Chondrocyte (in vitro differentiated cells): ENCODE measurements at places on chromosomes 7 and 10. TPM values are rescaled to one million over a fixed set of nuclear protein-coding genes. Genes with fewer than 3 reads are reported as not detected.
A peak's percentile ranks its signal among the peaks of the same experiment; 100 is the strongest.

DNA sequence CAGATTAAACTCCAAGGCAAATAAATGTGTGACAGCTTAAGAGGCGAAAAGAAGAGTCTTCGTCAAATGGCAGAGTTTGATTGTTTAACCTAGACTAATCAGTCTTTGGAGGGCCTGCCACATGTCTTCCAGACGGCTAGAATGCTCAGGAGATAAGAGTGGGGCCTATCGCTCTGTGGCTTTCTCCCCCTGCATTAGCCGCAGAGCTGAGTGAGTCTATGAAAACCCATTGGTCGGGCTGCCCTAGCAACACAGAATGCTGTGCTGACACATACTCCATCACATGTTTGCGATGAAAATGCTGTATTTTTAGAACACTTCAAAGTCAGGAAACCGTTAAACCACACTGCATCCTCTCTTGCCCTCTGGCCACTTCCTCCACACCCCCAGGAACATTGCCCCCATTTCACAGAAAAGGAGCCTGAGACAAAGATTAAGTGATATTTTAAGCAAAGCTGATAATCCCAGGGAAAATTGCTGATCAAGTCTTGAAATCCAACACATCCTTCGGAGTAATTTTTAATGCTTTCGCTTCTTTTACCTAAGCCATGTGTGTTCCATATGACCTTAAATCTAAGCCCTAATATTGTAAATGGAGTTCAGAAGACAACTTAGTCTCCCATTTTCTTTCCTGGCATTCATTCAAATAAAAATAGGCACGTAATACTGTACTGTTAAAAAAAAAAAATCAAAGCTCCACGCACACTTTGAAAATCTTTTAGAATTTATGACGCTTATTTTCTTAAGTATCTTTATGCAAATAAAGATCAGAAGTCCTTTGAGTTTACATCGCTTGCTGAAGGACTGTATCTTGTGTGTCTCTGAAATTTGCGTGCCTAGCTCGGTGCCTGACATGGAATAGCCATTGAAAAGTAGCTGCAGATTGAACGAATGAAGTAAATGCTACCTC is 161.2 kb downstream of the CELF2 start:
- peaks cover 27% of the 10 kb centered on the region for H3K4me1 ChIP-seq
- peaks cover 6% of the 10 kb centered on the region for H3K36me3 ChIP-seq
- no peak overlapping the region for H3K4me3 ChIP-seq
- DNase-seq, result no peak
- no peak overlapping the region for H3K27ac ChIP-seq

PRKG1 gene
- total RNA-seq, result 22.8 to 27.1 TPM (median 23.4 TPM) in 3 replicates

DNA sequence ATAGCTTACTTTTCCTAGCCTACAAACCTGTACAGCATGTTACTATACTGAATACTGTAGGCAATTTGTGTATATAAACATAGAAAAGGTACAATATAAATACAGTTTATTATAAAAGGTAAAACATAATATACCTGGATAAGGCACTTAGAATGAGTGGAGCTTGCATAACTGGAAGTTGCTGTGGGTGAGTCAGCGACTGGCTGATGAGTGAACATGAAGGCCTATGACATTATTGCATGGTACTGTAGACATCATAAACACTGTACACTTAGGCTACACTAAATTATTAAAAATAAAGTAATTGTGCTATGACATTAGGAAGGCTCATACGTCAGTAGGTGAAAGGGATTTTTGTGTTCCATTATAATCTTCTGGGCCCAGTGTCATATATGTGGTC is 228.8 kb downstream of the HDAC9 start:
- H3K4me3 ChIP-seq, result no peak overlapping the region
- H3K36me3 ChIP-seq, result no peaks in the 10 kb centered on the region
- H3K4me1 ChIP-seq, result no peaks in the 10 kb centered on the region
- H3K27me3 ChIP-seq, result no peaks in the 10 kb centered on the region
- H3K27ac ChIP-seq, result no peak overlapping the region

ABCA13 gene
- total RNA-seq, result 0.07 to 0.13 TPM (median 0.12 TPM) in 3 replicates

DNA sequence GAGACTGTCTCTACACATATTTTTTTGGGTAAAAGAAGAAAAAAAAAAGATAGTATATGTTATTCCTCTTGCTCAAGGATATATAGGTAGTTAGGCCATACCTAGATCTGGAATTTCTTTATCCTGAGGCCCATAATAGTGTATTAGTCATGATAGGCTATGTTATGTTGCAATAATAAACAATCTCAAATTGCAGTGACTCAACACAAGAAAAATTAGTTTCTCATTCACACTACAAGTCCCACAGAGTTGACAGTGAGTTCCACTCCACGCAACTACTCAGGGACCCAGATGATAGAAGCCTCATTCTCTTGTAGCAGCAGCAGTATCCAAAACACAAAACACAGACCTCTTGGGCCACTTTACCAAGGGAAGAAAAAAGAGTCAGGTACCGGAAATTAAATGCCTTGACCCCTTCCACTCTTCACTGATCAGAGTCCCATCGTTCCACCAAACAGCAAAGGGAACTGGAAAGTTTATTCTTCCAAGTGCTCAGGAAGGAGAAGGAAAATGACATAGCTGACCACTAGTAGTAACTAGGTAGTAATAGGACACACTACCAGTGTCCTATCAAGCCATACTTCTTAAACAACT is 7.4 kb upstream of the C10orf67 start:
- no peak for DNase-seq
- no peak overlapping the region for H3K4me3 ChIP-seq
- no peaks in the 10 kb centered on the region for H3K36me3 ChIP-seq
- H3K4me1 ChIP-seq, result peaks cover 8% of the 10 kb centered on the region

- peaks cover 42% of the 10 kb centered on the region for H3K36me3 ChIP-seq
- no peaks in the 10 kb centered on the region for H3K27me3 ChIP-seq
- peaks cover 14% of the 10 kb centered on the region for H3K4me1 ChIP-seq
- no peak overlapping the region for H3K4me3 ChIP-seq
- DNase-seq, result no peak
- peak overlapping the region; percentile 80 for H3K27ac ChIP-seq
Measured at GRCh38 chr10:1102416-1102815, 46.2 kb downstream of the WDR37 start.

FOXP2 gene
- total RNA-seq, result 12.1 to 23.1 TPM (median 12.8 TPM) in 3 replicates

DNA sequence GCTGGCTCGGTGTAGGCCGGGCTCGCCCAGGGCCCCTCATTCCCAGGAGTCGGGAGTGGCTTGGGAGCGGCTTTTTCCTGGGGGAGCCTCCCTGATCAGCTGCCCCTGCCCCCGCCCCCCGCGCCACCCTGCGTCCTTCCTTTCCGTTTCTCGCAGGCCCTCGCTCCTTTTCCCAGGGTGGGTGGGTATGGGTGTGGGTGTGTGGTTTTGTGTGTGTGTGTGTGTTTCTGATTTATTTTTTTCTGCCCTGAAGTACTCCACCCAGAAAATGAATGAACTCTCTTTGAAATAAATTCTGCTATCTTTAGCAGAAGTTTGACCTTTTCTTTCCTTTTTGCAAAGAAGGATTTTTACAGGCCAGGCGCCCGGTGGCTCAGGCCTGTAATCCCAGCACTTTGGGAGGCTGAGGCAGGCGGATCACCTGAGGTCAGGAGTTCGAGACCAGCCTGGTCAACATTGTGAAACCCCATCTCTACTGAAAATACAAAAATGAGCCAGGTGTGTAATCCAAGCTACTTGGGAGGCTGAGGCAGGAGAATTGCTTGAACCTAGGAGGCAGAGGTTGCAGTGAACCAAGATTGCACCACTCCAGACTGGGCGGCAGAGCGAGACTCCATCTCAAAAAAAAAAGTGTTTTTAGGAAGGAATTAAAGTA is 30.0 kb upstream of the AP5Z1 start:
- H3K36me3 ChIP-seq, result peaks cover 30% of the 10 kb centered on the region
- H3K4me3 ChIP-seq, result peak overlapping the region; percentile 60
- no peaks in the 10 kb centered on the region for H3K27me3 ChIP-seq
- peaks cover 79% of the 10 kb centered on the region for H3K4me1 ChIP-seq

WNT2 gene
- 0.62 to 1.6 TPM (median 0.90 TPM) in 3 replicates for total RNA-seq

HMX2 gene
- not detected in 3 replicates for total RNA-seq

UCN3 gene
- not detected in 3 replicates for total RNA-seq

FAM20C gene
- 34.4 to 58.1 TPM (median 35.0 TPM) in 3 replicates for total RNA-seq

- no peak for DNase-seq
- H3K27ac ChIP-seq, result no peak overlapping the region
- H3K4me3 ChIP-seq, result no peak overlapping the region
- H3K27me3 ChIP-seq, result no peaks in the 10 kb centered on the region
- H3K36me3 ChIP-seq, result no peaks in the 10 kb centered on the region
- H3K4me1 ChIP-seq, result peaks cover 50% of the 10 kb centered on the region
Measured at GRCh38 chr7:47035522-47035921, 546.4 kb downstream of the TNS3 start.

PWWP2B gene
- 9.9 to 13.9 TPM (median 13.2 TPM) in 3 replicates for total RNA-seq

GRCh38 chr10:15440204-15440711 is 69.2 kb upstream of the FAM171A1 start:
- no peaks in the 10 kb centered on the region for H3K36me3 ChIP-seq
- DNase-seq, result no peak
- no peak overlapping the region for H3K27ac ChIP-seq
- peaks cover 3% of the 10 kb centered on the region for H3K27me3 ChIP-seq
- peaks cover 18% of the 10 kb centered on the region for H3K4me1 ChIP-seq

GRCh38 chr7:100080907-100081534 is 502 bp downstream of the ZNF3 start:
- peak overlapping the region; percentile 92 for H3K27ac ChIP-seq
- H3K27me3 ChIP-seq, result no peaks in the 10 kb centered on the region
- DNase-seq, result no peak
- peak overlapping the region; percentile 89 for H3K4me3 ChIP-seq
- peaks cover 38% of the 10 kb centered on the region for H3K4me1 ChIP-seq

GRCh38 chr10:115539142-115539762 is 446.1 kb downstream of the ATRNL1 start:
- no peak overlapping the region for H3K4me3 ChIP-seq
- H3K4me1 ChIP-seq, result no peaks in the 10 kb centered on the region
- H3K36me3 ChIP-seq, result peaks cover 8% of the 10 kb centered on the region
- H3K27me3 ChIP-seq, result no peaks in the 10 kb centered on the region

CCDC172 gene
- not detected in 3 replicates for total RNA-seq

- H3K4me1 ChIP-seq, result peaks cover 17% of the 10 kb centered on the region
- H3K36me3 ChIP-seq, result no peaks in the 10 kb centered on the region
- DNase-seq, result no peak
- no peak overlapping the region for H3K4me3 ChIP-seq
Measured at GRCh38 chr10:66929375-66929774, 3.5 kb downstream of the LRRTM3 start.

DNA sequence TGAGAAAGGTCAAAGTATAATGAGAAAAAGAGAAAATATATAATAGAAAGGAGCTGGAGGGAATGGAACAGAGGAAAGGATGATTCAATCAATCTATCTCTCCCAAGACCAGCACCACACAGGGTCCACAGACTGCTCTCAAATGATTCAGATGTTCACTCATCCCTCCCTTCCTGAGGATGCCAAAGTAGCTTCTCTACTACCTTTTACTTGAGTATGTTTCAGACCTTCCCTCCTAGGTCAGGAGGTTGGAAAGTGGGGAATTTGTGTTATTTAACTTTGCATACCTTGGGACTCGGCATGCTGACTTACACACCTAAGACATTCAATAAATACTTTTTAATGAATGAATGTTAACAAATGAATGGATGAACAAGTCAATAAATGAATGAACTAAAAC is 30.6 kb downstream of the CPVL start:
- peaks cover 15% of the 10 kb centered on the region for H3K4me1 ChIP-seq
- no peak for DNase-seq
- no peak overlapping the region for H3K27ac ChIP-seq
- H3K36me3 ChIP-seq, result no peaks in the 10 kb centered on the region

HOXA9 gene
- not detected in 3 replicates for total RNA-seq

- no peaks in the 10 kb centered on the region for H3K27me3 ChIP-seq
- peak overlapping the region; percentile 11 for H3K4me3 ChIP-seq
- DNase-seq, result no peak
- peak overlapping the region; percentile 81 for H3K27ac ChIP-seq
- no peaks in the 10 kb centered on the region for H3K36me3 ChIP-seq
Measured at GRCh38 chr10:5628451-5629302, 37.7 kb downstream of the ASB13 start.

GRCh38 chr10:101217044-101217425 is 12.2 kb downstream of the LBX1 start:
- peaks cover 23% of the 10 kb centered on the region for H3K4me1 ChIP-seq
- H3K36me3 ChIP-seq, result no peaks in the 10 kb centered on the region
- peaks cover 83% of the 10 kb centered on the region for H3K27me3 ChIP-seq

DNA sequence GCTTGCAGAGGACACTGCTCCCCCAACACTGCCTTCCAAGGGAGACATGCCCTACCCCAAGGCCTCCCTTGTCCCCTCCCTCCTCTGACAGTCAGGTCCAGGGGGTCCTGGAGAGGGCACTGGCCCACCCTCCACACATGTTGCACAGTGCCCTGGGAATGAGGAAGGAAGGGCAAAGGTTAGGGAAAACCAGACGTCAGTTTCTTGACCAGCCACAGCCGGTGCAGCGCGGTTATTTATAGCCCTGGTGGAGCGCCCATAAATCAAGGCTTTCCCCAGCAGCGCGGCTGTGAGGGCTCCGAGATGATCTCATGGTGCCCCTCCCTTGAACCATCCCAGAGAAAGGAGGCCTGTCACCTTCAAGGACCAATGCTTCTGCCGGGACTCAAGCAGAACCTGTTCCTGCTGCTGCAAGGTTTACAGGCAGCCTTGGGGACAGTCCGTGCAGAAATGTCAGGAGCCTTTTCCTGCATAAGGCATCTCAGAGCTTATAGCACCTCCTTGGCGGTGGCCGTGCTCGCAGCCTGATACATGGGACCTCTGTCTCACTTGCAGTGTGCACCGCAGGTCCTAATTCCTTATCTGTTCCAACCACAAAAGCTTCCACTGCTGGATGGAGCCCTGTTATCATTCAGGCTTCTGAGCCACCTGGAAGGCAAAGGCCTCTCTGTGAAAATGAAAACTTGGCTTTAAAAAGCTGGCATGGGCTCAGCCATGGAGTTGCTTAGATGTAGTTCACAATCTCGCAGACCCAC is 127.3 kb downstream of the LHPP start:
- peaks cover 1% of the 10 kb centered on the region for H3K36me3 ChIP-seq
- H3K4me3 ChIP-seq, result no peak overlapping the region
- H3K4me1 ChIP-seq, result peaks cover 19% of the 10 kb centered on the region
- peak overlapping the region; percentile 54 for H3K27ac ChIP-seq

- H3K27ac ChIP-seq, result peak overlapping the region; percentile 30
- H3K36me3 ChIP-seq, result peaks cover 6% of the 10 kb centered on the region
- peaks cover 22% of the 10 kb centered on the region for H3K4me1 ChIP-seq
- no peak overlapping the region for H3K4me3 ChIP-seq
Measured at GRCh38 chr7:27647046-27647445, 15.6 kb downstream of the HIBADH start.

GRCh38 chr7:71560354-71560995 is 428.5 kb downstream of the GALNT17 start:
- DNase-seq, result no peak
- H3K4me3 ChIP-seq, result no peak overlapping the region
- H3K36me3 ChIP-seq, result peaks cover 3% of the 10 kb centered on the region
- H3K4me1 ChIP-seq, result peaks cover 43% of the 10 kb centered on the region
- no peaks in the 10 kb centered on the region for H3K27me3 ChIP-seq

DNA sequence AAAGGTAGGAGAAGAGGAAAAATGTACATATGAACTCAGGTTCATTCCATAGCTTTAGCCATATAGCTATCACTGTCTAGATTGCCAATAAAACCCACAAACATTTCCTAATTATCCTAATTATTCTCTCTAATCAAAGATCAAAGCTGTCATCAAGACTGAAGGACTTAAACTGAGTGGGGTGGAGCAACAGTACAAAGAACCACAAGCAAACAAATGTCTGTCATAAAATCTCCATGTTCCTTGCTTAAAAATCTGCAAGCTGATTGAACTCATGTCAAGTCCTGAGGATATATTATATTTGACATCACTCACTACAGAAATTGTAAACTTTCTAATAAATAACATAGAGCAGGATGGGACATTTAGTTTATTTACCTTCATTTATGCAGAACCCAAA is 315.9 kb downstream of the SNX13 start:
- no peaks in the 10 kb centered on the region for H3K36me3 ChIP-seq
- H3K27me3 ChIP-seq, result no peaks in the 10 kb centered on the region
- no peak for DNase-seq
- H3K27ac ChIP-seq, result no peak overlapping the region
- no peak overlapping the region for H3K4me3 ChIP-seq
- H3K4me1 ChIP-seq, result peaks cover 27% of the 10 kb centered on the region
